AML-193 (cell line): ENCODE measurements at places on chromosomes 12 and 14.

- DNase-seq, result no peak
Observed at GRCh38 chr14:100891501-100892445, 11.7 kb downstream of the RTL1 start.

- no peak for DNase-seq
Observed at GRCh38 chr14:22489244-22489545, 99.8 kb downstream of the DAD1 start.

- DNase-seq, result no peak
Observed at GRCh38 chr12:113702836-113703235, 231.2 kb upstream of the LHX5 start.

DNA sequence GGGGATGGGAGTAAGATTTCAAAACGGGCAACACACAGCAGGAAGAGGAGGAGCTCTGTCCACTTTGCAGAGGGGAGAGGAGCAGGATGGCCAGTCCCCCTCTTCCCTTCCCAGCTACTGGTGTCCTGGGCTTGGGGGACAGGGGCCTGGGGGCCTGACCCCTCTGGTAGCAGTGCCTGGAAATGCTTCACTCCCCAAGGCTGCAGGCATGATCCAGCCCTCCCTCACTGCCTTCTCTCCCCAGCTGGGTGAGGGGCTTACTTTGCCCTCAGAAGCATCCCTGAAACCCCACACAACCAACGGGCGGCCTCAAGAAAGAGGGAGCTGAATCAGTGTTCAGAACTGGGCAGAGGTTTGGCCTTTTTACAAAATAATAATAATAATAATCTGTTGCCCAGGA is 279.5 kb downstream of the DPF3 start:
- DNase-seq, result no peak

GRCh38 chr14:34386865-34387485 is 75.1 kb downstream of the SPTSSA start:
- DNase-seq, result no peak

GRCh38 chr14:79254069-79254775 is 957.1 kb downstream of the DIO2 start:
- DNase-seq, result no peak

- no peak for DNase-seq
Observed at GRCh38 chr14:76320486-76320885, 55.5 kb upstream of the ESRRB start.

DNA sequence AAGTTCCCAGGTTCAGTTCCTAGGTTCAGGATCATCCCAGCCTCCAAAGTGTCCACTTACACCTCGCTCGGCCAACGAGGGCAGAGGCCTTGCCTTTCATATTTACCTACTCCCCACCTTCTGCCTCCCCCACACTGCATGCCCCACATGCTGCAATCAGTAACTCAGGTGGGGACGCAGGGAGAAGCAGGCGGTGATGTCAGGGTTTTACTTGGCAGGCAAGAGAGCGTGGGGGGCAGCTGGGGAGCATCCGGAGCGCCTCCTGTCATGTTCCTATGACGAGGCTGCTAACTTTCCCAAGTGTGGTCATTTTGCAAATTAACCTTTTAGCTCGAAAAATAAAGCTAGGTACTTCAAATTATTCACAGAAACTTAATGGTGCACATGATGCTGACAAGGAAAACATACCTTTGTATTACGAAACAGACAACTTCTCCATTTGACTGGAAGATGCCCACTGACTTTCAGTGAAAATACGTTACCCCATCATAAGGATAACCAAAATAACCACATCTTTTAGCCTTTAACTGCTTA is 53.8 kb downstream of the SETD3 start:
- DNase-seq, result no peak

- DNase-seq, result no peak
Observed at GRCh38 chr12:115640929-115641328, 636.6 kb downstream of the MED13L start.

DNA sequence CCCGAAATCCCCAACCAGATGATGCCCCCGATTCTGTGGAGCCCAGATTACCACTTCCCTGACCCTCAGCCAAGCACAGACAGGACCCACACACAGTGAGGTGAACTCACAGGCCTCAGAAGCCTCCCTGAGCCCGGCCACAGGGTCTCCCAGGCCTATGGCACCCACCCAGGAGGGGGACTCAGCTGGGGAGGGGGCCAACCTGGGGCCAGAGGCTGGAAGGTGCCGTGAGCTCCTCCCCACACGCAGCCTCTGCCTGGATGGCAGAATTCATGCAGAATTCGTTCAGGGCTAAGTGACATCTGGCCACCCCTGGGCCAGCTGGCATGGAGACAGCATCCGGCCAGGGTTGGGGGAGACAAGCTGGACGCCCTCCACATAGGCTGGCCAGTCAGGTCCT is 11.8 kb downstream of the TMEM179 start:
- DNase-seq, result no peak
